ENCODE measurements at places on chromosomes 16 and 17.

DNA sequence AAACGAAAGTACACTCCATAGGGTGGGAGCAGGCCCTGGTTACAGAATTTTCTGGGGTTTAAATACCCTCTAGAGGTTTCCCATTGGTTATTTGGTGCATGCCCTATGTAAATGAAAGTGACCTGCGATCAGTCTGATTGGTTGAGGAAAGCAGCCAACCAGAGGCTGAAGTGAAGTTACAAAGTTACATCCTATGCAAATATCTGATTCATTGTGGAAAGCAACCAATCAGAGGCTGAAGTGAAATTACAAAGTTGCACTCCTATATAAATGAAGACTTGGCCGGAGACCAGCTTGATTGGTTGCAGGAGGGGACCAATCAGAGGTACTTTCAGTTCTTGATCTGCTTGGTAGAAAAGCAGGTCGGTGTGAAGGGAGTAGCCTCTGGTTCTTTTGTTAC, 24.4 kb downstream of the NAA60 start:
- peak; percentile 73 for DNase-seq

DNA sequence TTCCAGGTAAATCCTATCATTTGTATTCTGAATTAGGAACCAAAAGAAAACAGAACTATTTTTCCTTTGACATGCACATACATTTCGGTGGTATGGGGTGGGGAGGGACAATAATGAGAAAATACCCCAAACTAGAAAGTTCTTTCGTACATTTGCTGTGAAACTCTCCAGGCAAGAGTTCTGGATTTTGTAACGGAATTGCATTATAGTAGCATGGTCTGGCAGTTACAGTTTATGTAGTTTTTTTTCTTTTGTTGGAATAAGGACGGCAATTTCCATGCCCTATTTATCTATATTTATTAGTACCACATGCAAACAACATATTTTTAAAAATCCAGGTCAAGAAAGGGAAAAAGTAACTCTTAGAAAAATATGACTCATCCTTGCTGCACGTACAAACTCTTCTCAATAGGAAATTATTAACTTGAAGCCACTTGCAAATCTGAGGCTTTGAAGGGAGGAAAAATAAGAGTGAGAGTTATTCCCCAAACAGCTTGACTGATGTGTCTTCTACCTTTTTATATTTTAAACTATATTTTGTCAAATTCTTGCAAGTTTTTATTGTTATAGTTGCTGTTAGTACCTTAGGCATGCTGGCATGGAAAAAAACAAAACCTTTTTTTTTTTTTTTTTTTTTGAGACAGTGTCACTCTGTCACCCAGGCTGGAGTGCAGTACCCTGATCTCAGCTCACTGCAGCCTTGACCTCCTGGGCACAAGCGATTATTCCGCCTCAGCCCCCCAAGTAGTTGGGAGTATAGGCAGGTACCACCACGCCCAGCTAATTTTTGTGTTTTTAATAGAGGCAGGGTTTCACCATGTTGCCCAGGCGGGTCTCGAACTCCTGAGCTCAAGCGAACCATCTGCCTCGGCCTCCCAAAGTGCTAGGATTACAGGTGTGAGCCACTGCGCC, 69.3 kb downstream of the WWP2 start:
- DNase-seq, result no peak

DNA sequence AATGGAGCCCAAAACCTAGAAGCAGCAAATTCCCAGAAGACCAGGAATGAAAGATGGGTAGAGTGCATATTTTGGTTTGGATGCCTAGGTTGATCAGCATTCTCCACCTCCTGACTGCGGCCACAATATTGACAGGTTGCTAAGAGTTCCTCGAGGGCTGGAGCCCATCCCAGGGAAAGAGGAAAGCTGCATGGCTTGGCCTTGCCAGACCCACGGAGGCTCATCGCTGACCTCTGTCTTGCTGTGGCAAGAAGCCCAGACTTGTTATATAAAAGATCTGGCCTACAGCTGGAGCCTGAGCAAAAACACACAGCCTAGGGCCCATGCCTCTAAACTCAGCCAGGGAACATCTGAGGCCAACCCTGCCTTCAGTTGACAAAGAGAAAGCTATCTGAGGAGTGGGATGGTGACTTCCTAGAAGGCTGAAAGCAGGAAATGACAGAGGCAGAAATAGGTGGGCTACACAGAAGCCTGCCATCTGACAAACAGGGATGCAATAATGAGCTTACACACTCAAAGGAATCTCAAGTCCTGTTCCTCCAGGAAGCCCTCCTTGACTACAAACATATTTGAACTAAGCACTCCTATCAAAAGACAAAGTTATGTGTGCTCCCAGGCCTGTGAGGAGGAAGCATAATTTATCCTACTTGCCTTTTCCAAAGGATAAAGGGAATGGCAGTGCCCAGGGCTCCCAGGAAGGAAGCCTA, 22.5 kb upstream of the SLC35B1 start:
- DNase-seq, result no peak

DNA sequence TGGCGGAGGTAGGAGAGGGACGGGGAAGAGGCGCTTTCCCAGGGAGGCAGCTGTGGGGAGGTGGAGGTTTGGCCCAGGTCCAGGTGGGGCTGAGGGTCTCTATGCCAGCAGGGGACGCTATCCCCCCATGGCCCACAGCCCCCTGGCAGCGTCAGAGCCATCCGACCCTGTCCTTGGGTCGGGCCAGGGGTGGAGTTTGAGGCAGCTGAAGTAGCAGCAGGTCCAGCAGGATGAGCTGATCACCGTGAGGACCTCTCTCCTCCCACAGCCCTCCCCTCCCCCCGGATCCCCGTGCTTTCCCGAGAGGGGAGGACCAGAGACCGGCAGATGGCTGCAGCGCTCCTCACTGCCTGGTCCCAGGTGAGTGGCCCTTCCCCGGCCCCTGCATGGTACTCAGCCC, 3.2 kb downstream of the ZNF205 start:
- no peak for DNase-seq

DNA sequence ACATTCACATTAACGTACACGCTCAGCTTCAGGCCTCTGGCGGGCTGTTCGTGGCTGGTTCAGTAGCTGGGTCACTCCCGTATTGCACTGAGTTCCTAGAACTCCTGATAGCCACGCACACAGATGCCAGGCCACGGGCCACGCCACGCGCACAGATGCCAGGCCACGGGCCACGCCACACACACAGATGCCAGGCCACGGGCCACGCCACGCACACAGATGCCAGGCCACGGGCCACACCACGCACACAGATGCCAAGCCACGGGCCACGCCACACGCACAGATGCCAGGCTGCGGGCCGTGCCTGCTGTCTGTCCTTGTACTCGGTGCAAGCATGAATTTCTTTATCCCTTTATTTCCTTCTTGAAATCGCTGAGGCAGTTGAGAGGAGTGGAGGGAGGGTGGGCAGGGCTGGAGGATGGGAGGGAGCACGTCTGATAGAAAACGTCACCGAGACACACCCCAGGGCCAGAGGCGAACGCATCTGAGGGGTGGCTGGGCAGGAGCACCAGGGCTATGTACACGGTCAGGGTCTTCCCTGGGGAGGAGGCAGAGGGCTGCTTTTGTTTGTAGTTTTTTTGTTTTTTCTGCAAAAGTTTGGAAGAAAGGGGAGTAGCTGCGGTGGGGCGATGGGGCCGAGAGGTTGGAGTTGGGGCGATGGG, 8.6 kb upstream of the PABPN1L start:
- no peak for DNase-seq

- DNase-seq, result no peak
Measured at GRCh38 chr17:16075949-16076348, 76.3 kb downstream of the TTC19 start.

DNA sequence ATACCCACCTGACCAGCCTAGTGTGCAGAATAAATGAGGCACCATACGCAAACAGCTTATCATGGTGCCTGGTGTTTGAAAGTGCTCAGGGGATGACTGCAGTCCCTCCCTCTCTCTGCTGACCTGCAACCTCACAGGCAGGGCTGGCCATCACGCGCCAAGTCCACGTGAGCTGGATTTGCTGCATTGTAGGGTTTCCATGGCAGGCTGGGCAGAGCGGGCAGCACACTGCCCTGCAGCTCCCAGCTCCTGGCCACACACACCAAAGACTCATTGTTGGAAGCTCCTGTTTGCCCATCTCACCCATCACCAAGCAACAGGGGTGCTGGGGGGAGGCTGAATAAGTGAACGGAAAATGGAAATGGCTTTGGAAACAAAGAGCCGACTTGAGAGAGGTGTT, 81.8 kb downstream of the IRX3 start:
- no peak for DNase-seq

DNA sequence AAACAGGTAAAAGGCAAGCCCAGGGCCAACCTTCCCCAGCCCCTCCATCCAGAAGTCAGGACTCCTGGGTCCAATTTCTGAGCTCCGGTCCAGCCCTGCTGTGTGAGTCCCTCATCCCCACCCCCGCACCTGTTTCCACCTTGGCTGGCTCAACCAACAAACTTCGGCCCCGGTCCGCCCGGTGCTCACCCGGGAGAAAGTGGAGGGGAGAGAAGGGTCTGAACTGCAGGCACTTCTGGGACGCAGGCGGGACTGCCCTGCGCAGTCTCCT, 541 bp downstream of the RHBDF2 start:
- no peak for DNase-seq

DNA sequence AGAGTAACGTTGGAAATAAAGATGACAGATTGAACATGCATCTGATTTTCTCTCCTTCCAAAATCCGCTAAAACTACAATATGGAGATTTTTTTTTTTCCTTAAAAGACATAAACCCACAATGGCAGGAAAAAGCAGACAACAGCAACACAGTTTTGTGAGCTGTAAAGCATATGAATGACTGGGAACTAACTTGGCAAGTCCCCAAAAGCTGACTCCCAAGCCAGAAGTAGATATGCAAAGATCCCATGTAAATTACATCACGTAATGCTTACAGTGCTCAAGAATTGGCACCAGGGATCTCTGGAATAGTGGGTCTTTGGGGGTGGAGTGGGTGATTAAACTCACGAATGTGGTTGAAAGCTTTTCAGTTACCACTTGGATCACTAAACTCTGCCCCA, 106.6 kb downstream of the ELAC2 start:
- no peak for DNase-seq

GRCh38 chr17:30376621-30377452, 1.9 kb upstream of the CPD start:
- DNase-seq, result peak; percentile 71

DNA sequence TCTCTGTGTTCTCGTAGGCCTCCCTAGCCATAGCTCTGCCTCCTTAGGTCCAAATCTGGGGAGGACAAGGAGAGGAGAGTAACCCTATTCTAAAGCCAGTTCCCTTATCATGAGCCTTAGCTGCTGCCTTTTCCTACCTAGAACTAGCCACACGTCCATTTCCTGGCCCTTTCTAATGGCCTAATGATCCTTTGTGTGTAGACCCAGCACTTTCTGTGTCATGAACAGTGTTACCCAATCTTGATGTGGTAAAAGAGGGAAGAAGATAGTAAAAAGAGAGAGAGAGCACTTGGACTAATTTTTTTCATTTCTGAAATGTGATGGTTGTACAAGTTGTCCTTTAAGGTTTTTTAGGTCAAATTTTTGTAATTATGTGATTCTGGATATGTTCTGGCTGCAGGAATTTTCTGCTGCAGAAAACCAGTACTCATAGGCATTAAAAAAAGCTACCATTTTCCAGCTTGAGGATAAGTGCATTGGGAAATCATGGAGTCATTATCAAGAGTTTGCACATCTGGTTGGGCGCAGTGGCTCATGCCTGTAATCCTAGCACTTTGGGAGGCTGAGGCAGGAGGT, 18.2 kb downstream of the CASC3 start:
- DNase-seq, result peak; percentile 64

- no peak for DNase-seq
Measured at GRCh38 chr16:88872650-88873331, 6.3 kb upstream of the PABPN1L start.

DNA sequence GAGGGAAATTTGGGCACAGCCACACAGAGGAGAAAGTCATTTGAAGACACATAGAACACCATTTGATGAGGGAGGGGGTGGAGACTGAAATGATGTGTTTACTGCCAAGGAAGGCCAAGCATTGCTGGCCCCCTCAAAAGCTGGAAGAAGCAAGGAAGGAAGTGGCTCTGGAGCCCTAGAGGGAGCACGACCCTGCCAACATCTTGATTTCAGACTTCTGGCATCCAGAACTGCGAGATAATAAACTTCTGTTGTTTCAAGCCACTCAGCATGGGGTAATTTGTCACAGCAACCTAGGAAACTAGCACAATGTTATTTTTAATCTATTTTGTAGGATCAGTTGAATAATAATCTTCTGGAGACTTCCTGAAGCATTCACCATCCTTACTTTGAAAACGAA, 314.8 kb upstream of the GOT2 start:
- no peak for DNase-seq

DNA sequence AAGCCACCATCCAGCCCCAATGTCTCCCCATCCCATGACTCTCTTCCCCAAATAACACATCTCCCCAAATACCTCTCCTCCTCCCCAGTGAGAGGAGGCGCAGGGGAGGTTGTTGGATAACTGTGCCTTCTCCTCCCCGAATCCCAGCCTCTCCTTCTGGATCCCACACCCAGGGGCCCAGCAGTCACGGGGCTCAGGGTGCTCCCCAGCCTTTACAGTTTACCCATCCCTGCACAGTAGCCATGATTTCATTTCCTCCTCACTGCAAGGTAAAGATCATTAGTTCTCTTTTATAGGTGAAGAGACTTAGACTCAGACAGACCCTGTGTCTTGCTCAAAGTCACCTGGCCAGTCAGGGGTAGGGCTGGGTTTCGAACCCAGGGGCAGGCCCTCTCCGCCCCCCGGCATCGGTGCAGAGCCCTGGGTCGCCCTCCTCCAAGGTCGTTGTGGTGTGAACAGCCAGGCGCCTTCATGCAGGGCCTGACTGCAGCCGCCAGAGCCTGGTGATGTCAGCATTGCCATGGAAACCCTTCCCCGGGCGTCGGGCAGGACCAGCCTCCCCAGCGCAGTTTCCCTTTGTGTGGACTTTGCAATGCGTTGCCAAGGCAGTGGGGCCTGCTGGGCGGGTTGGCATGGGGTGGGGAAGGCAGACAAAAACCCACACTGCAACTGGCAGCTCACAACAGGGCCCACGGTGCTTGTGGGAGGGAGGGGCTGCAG, 53.3 kb upstream of the TOB1 start:
- peak; percentile 94 for DNase-seq

DNA sequence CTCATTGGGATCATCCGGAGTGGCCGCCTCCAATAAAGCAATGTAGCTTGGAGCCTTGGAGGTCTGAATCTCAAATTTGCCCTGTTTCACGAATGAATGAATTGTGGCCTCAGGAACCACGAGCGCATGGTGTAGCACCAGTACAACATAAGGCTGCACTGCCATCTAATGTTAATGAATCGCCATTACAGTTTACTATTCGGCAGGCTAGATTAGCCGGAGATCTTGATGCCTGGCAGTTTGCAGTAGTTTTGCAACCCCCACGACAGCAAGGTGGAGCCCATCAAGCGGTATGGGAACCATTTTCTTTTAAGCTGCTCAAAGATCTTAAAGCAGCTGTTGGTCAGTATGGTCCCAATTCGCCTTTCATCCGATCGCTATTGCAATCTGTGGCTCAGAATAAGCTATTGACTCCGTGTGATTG, 18.8 kb downstream of the ALOX15B start:
- peak; percentile 83 for DNase-seq

- DNase-seq, result no peak
Measured at GRCh38 chr16:83615141-83615952, 192.4 kb upstream of the HSBP1 start.

GRCh38 chr17:82822281-82822680, 17.5 kb downstream of the ZNF750 start:
- no peak for DNase-seq
